ENCODE measurements at places on chromosomes 1 and 21.

DNA sequence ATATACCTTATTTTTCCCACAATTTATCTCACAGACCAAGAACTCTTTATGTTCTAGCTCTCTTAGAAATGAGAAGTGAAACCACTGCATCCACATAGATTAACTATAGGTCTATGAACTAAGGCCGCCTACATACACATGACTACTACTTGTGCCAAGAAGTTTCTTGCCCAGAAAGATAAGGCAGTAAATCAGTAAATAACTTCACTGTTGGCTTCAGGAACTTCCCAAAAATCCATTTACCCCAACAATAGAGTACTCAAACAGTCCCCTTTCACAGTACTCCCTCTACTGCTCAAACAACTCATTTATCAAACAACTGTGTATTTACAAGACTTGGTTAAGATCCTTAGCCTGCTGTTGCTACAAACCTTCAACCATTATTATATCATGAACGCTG lies 96.5 kb downstream of the NME7 start:
- no peak for DNase-seq

- no peak for DNase-seq
Measured at GRCh38 chr1:213389061-213389581, 338.1 kb downstream of the RPS6KC1 start.

DNA sequence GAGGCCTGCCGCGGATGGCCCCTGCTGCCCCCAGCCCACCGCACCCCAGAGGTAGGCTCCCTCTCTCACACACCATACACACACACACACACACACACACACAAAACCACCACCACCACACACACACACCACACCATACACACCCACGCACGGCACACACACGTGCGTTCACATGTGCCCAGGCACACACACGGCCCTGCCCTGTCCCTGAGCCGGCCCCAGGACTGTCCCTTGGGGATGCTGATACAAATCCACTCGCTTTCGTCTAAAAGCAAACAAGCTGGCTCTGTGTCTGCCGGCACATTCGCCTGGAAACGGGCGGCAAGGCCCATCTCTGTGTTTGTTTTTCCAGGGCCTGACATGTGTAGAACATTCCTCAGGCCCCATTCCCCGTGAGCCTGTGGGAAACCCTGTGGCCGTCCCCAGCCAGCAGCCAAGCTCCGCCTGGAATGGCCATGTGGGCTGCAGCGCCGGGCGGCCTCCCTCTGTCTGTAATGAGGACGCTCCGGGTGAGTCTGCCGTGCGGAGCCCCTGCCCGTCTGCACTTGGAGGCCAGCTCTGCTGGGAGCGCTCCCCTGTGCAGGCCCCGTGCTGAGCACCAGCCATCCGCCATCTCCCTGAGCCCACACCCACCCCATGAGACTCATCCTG lies 67.4 kb downstream of the DMRTB1 start:
- no peak for DNase-seq

GRCh38 chr1:233972951-233973635 lies 68.6 kb downstream of the SLC35F3 start:
- no peak for DNase-seq

DNA sequence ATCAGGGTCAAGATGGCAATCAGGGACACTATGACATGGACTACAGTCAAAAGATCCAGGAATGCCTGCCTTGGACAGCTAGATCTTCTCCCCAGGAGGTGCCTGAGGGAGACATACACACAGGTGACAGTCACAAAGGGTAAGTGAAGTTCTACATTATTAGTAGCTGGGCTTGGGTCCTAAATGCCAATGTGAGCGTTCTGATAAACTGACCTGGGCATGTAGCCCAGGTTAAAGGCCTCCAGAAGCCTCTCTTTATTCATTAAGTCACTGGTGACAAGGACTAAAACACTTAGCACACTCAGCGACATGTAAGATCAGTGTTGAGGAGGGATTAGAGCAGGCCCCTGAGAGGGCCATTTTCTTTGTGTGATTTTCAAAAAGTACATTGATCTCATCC lies 48.9 kb upstream of the HSD17B7 start:
- DNase-seq = no peak

DNA sequence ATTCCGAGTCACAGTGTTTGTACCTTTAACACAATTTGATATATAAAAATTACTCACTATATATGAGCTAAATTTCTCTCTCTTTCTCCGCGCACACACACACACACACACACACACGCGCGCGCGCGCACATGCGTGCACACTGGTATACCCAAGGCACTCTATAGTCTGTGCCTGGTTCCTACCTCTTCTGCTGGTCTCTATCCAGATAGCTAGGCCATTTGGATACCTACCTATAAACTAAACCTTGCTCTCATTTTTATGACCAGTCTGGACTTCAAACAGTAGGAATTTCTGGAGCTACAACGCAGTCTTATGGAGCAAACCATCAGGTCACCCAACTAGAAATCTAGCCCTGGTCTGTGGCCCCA lies 97.1 kb upstream of the MAGI3 start:
- DNase-seq = no peak

DNA sequence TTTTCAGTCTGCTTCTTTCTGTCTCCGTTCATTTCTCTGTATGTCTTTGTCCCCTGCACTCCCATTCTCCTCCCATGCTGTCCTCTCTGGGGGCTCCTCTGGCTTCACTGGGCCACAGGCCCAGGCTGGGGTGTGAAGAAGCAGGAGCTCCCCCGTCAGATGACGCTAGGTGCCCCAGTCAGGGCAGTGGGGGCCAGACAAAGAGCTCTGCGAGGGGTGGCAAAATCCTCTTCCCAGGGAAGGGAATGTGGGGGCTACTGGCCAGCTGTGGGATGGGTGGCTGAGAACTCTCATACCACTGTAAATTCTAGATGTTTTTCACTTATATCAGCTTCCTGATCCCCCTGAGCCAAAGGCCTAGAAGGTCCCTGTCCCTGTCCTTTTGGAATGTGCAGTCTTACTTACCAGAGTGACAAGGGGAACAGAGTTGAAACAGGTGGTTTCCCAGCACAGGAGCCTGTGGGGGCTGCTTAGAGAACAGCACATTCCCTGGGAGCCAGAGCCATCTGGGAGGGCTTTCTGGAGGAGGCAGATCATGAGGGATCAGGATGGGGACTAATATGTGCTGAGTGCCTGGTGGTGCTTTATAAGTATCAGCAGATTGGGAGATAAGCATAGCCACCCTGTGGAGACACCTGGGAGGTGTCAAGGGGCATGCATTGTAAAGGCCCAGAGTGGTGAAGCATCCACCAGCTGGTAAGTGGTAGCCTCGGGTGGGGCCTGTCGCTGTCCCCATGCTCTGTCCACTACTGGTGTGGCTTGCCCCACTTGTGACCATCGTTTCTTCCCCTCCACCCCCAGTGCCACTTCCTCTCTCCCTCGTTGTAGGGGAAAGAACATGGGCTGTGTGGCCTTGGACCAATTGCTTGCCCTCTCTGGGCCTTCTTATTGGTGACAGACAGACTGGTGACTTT lies 10.1 kb upstream of the PADI1 start:
- no peak for DNase-seq

DNA sequence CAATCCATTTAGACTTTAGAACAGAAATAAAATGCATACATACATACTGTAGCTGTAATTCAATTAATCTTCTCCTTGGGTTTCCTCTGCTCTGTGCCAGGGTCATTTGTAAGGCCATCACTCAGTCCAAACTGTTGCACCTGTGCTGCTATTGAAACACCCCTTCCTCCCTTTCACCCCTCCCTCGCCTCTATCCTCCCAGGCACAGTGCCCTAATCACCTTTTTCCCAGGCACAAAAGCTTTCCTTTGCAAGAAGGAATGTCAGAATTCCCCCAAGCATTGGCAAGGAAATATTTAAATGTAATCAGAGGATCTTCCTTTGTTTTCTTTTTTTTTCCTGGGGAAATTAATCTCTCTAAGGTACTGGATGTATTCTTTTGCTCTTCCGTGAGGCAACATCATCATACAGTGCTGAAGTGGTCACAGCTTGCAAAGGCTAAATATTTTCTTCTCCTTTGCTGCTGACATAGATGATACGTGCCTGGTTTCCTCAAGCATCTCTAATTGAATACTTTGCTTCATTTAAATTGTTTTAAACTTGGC lies 339.3 kb upstream of the NR5A2 start:
- no peak for DNase-seq

DNA sequence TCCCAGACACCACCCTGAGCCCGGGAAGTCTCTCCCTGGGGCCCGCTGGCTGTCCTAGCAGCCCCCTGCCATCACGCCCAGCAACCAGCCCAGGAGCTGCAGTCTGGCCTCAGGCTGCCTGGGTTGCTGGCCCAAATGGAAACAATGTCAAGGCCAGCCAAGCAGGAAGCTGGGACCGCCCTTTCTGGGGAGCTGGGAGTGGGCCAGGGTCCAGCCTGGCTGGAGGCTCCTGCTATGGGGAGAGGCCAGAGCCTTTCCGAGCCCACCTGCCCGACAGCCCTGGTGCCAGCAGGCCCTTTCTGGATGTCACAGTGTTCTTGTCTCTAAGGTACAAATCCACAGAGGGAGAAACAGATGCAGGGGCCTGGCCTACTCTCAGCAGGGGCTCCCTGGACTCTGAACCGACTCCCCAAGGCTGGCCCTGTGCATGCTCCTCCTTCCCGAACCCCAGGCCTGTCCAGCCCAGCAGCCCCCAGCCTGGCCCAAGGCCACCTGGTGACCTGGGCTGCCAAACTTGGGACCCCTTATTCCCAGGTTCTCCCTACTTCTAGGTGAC lies 1.2 kb upstream of the MMEL1 start:
- no peak for DNase-seq

DNA sequence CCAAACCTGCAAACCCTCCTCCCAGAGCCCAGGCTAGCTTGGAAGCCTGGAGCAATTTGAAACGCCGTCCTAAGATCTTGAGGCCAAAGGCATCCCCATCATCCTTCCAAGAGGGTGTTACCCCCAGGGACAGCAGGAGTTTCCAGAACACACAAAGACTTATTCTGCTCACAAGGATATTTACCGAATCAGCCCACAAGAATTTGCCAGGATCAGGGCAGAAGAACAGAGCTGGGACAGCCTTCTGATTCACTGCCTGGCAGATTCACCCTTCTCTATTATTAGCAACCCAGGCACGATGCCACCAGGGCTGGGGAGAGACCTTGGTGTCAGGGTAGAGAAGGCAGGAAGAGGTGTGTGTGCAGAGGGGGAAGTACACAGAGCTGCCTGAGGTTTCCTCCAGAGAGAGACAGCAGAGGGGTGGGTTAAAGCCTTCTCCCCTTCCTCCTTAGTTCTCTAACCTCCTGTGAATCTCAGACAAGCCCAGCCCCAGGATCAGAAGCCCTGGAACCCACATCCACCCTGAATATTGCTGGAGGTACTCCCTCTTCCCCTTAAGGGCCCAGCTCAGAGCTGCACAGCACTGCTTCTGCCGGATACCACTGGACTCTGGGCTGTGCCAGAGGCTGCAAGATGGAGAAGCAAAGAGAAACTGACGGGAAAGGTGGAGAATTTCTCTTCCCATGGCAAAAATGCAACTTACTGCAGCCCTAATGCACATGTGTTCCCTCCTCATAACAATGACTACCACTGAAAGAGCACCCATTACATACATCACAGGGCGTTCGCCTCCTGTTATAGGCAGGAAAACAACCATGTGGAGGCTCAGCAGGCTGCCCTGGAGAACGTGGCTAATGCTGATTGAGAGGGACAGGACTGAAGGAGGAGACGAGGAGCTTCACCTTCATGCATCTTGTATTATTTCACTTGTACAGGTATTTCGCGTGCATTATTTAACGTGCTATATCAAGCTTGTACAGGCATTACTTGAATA lies 61.8 kb downstream of the ITPKB start:
- peak; percentile 51 for DNase-seq

DNA sequence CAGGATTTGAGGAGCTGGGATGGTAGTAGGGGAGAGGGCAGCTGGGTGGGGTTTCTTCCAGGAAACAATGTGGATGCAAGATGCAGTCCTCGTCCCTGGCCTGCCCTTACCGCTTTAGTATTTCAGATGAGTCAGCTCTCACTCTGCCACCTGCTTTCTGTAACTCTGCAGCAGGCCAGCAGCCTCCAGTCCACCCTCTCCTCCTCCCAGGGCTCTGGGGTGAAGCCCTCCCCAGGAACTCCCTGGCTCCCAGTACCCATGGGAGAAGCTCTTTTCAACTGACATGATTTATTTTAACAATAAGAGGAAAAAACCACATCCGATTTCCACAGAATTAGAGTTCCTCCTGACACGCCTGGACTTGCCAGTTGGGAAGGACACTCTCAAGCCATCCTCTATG lies 39.0 kb upstream of the IL20 start:
- DNase-seq = no peak

DNA sequence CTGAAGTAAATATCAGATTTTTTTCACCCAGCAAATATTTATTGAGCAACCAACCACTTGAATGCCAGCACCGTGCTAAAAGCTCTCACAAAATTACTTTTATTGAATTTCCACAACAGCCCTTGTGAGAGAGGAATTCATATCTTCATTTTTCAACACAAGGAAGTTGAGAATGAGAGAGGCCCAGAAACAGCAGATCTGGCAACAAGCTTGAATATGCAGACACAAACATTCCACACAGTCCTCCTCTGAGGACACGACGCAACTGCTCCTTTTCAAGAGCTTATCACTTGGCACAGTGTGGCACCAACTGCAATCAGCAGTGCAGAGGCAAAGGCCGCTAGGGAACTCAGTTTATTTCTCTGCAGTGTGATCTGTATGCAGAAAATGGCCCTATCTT lies 32.2 kb upstream of the IFNAR2 start:
- no peak for DNase-seq
